ENCODE measurements at places on chromosomes 1 and 21.
A peak's percentile ranks its signal among the peaks of the same experiment; 100 is the strongest.

DNA sequence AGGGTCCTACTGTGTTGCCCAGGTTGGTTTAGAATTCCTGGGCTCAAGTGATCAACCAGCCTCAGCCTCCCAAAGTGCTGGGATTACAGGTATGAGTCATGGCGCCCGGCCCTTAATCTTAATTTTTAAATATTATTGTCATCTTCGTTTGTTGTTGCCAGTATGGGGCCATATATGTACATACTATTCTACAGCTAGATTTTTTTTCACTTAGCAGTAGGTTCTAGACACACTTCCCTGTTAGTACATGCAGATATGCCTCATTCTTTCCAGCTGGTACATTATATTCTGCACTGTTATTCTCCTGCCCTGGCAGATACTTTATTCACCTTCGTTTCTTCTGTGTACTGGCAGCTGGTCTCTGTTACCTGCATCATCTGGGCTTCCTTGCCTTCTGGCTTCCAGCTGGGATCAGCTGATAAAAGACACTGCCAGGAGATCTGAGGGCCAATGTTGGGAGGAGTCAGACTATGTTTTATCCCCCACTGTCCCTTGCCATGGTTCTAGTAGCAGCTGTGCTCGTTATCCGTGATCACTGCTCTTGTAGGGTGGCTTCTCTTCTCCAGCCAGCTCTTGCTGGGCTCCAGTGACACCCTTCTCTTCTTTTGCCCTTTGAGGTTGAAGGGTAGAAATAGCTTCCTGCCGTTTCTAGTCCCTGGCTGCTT lies 24.7 kb downstream of the ST3GAL3 start:
- DNase-seq, result no peak

DNA sequence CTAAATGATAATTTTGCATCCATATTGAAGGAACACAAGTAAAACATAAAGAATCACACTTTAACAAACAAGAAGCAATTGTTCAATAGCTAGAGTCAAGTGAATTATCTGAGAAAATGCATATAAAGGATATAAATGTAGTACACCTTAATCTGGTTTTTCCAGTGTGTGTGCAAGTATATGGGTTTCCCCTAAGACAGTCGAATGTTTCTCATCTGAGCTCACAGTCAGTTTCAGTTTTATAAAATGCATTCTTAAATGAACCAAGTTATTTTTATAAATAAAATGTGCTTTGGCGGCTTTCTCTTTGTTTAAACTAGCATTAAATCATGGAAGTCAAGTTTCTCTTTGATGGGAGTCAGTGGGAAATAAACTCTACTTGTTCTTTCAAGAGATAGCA lies 125.9 kb downstream of the PTPRC start:
- DNase-seq, result no peak

GRCh38 chr1:181733486-181733885 lies 250.2 kb downstream of the CACNA1E start:
- DNase-seq, result no peak

- no peak for DNase-seq
Observed at GRCh38 chr1:30754684-30755171, 2.8 kb downstream of the LAPTM5 start.

GRCh38 chr1:107936498-107937481 lies 28.2 kb downstream of the VAV3 start:
- DNase-seq, result no peak

GRCh38 chr1:75233302-75233929 lies 99.2 kb downstream of the LHX8 start:
- peak; percentile 9 for DNase-seq

GRCh38 chr1:107415241-107415640 lies 274.4 kb downstream of the NTNG1 start:
- DNase-seq, result no peak

- peak; percentile 40 for DNase-seq
Observed at GRCh38 chr1:223712850-223713474, 623 bp downstream of the CAPN2 start.

DNA sequence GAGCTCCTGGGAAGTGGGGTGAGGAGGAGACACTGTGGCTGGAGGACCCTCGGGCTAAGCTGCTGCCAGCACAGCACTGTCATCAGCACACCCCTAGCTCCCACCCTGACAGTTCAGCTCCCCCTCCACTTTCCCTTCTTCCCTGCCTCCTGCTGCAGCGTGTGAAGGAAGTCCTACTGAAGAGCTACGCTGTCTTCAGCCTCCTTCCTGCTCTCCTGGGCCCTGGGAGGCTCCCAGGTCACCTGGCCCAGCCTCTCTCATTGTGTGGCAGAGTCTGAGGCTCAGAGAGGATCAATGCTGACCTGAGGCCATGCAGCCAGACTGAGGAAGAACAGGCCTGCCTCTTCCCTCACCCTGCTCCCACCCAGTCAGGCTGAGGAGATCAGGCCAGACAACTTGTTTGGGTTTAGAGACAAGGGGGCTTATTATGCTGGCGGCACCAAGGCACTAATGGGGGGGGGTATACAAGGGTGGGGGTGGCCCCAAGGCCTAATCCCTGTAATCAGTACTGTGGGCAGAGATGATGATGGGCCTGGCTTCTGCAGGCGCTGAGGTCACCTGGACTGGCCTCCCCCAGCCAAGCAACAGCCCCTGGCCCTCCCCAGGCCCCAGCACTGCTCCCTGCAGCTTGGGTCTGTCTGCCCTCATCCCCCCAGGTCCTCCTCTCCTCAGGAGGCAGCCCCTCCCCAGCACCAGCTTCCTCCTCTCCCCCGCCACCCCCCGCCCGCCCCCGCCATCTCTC lies 9.1 kb downstream of the NES start:
- no peak for DNase-seq

GRCh38 chr1:93443454-93443853 lies 4.5 kb upstream of the FNBP1L start:
- no peak for DNase-seq

DNA sequence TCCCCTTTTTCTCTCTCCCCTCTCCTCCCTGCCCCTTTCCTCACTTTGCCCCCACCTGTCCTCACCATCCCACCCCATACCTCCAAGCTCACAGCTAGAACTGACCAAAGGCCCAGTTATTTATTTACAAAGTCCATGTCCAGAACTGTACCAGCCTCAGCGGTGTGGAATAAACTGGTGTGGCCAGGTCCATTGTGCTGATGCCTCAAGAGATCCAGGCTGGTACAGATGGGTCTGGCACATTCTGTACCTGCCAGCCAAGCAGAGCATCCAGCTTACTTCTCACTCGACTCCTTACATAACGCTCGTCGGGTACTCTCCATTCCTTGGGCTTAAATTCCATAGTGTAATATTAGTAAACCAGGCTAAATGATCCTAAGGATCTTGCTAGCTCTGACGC lies 11.8 kb downstream of the PDZK1IP1 start:
- no peak for DNase-seq

- no peak for DNase-seq
Observed at GRCh38 chr1:44619261-44619900, 54.9 kb downstream of the TMEM53 start.

DNA sequence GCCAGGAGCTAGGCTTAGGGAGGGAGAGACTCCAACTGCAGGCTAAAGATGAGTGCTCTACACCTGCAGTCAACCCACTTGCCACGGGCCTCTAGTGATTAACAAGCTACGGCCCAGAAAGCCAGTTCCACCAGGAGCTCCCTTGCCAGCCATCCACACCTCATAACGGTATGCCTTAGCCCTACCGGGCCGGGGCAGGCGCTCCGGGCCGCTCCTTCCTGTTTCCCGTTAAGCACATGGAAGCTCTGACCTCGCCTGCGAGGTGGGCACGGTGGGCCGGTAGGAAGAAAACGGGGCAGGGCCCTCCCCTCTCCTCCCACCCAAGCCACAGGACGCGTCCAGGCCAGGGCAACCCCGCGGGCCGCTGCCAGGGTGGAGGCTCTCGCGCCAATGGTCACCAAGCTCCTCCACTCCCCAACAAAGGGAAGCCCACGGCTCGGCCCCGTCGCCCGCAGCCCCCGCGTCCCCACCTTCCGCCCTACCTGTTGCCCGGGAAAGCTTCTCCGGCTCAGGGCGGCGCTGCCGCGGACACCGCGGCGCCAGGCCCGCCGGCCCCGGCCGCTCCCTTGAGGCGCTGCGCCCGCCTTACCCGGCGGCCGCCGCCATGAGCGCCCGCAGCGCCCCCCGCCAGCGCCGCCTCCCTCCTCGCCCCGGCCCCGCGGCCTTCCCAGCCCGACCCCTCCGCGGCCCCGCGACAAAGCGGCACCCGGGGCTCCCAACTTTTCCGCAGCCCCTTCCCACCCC lies 627 bp downstream of the CERS2 start:
- peak; percentile 53 for DNase-seq

DNA sequence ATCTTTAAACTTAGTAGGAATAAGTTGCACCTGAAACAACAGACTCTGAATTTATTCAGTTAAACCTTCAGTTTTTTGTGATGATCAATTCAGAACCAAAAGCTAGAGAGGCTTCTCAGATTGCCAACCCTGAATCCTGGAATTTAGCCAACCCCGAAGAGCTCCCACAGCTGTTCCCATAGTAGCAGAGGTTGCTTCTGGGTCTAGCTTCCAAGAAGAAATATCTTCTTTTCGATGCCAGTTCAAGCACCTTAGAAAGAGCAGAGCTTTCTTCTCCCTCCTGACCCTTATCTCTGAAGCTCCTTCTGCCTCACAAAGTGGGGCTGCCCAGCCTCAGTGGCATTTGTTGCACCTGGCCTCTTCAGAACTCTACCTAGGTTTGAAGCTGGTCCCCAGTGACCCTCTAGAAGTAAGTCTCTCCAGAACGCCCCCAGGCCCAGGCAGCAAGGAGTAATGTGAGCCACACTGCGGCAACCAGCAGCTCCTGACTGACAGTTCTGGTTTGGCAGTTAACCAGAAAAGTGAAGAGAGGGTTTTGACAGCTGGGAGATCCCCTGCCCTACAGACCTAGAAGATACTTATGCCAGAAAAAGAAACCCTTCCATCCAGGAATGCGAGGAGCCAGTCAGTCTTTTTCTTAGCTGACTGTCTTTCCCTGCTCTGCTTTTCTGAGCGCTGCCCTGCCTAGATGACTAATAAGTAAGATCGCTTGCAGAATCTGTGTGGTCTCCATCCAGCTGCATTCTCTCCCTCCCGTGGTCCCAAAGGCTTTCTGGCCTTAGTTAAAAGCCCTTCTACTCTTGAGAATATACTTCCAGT lies 165.9 kb downstream of the ADGRL4 start:
- no peak for DNase-seq

- no peak for DNase-seq
Observed at GRCh38 chr1:55050283-55050682, 10.9 kb downstream of the PCSK9 start.

GRCh38 chr1:17204546-17205440 lies at the start of gene PADI1:
Gene PADI1 (plus strand): TSS chr1:17205128. CDS start chr1:17205218, 90 bp downstream.
- no peak for DNase-seq

GRCh38 chr1:229751610-229752009 lies 125.6 kb downstream of the URB2 start:
- no peak for DNase-seq

DNA sequence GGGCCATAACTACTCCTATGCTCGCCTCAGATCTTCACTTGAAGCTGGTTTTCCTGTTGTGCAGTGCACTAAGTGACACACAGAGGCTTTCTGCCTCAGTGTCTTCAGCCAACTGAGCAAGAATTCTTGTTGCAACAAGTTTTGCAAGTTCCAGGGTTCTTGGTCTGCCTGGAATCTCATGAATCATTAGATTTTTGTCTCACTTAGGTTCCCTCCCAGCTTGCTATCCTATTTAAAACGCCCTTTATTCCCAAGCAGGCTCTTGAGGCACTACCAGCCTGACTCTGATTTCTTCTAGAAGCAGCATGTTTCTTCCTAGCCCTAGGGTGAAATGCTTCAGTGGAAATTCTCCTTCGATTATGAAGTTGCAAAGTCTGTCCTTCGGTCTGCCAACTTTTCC lies 158.8 kb downstream of the C1orf21 start:
- DNase-seq, result no peak

- DNase-seq, result no peak
Observed at GRCh38 chr1:157142201-157142600, 4.0 kb upstream of the ETV3 start.

- no peak for DNase-seq
Observed at GRCh38 chr1:182833271-182833670, 5.9 kb upstream of the DHX9 start.

DNA sequence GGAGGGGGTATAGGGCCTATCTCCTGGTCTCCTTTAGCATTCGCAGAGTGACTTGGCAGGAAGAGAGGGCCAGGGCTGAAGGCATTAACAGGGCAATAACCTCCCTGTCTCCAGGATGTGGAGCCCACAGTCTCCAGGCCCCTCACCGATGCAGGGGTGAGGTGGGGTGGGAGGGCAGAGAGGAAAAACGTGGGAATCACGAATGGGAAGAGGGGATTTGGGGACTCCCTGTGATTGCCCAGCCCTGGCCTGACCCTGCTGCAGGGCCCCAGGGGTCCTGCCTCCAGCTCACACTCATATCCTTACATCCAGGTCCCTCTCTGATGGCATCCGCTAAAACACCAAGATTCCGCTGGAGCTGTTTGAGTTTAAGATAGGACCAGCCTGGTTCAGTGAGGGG lies 14.6 kb downstream of the TFAP2E start:
- DNase-seq, result no peak

- no peak for DNase-seq
Observed at GRCh38 chr1:33537885-33538284, 65.4 kb downstream of the ZSCAN20 start.

DNA sequence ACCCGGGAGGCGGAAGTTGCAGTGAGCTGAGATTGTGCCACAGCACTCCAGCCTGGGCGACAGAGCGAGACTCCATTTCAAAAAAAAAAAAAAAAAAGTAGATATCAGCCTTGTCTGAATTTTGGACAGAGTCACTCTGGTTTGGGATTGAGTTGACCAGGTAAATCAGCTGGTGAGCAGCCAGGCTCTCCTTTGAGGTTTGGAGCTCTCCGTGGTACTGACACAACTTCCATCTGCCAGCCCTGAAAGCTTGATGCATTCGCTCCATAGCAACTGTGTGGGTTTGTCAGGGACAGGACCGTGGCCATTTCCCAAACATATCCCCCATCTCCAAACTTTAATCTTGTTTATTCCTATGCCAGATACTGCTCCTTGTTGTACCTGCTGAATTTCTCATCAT lies 155.2 kb downstream of the DMRTA2 start:
- no peak for DNase-seq

DNA sequence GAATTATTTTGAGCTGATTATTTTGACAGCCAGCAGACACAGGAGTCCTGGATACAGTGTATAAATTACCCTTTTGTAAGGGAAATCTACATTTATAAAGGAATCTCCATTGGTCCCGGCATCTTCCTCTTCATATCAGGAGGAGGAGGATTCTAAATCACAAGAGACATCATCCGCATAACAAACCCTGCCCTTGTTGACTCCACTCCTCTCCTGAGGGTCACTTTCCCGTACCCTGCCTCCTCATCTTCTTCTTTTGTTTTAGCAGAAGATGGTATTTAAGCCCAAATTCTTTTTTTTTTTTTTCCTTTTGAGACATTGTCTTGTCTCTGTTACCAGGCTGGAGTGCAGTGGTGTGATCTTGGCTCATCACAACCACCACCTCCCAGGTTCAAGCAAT lies 14.6 kb upstream of the PKNOX1 start:
- DNase-seq, result no peak

- no peak for DNase-seq
Observed at GRCh38 chr1:207486198-207486597, 9.8 kb upstream of the CR1 start.

- DNase-seq, result peak; percentile 28
Observed at GRCh38 chr1:44318097-44319088, 36.7 kb downstream of the ERI3 start.
